Heart right ventricle (tissue), 16 donors: ENCODE measurements at places on chromosomes 4 and X. TPM values are rescaled to one million over a fixed set of nuclear protein-coding genes. Genes with fewer than 3 reads are reported as not detected.
A peak's percentile ranks its signal among the peaks of the same experiment; 100 is the strongest.

DNA sequence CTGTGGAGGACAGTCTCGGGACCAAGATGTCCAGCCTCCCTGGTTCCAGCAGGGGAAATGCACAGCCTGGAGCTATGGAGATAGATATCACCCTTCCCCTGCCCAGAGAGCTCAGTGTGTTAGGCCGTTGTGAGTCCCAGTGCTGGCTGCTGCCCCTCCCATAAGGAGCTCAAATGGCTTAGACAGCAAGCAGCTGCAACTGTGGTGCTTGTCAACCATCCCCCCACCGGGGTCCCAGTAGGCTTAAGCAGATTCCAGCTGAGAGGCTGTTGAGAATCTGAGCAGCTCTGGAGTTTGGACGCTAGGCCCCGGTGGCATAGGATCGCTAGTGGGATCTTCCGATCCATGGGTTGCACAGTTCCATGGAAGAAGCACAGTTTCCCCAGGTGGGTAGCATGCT is 181.8 kb upstream of the POF1B start:
- no peak overlapping the region for H3K4me3 ChIP-seq
- no peaks in the 10 kb centered on the region for H3K27me3 ChIP-seq
- H3K27ac ChIP-seq: no peak overlapping the region
- no peaks in the 10 kb centered on the region for H3K4me1 ChIP-seq
- H3K36me3 ChIP-seq: no peaks in the 10 kb centered on the region
- no peak for DNase-seq

DNA sequence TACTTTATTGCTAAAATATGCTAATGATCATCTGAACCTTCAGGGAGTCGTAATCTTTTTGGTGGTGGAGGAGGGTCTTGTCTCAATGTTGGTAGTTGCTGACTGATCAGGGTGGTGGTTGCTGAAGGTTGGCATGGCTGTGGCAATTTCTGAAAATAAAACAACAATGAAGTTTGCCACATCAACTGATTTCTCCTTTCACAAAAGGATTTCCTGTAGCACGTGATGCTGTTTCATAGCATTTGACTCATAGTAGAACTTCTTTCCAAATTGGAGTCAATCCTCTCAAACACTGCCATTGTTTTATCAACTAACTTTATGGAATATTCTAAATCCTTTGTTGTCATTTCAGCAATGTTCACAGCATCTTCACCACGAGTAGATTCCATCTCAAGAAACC is 19.3 kb downstream of the DDIT4L start:
- H3K27ac ChIP-seq: no peak overlapping the region
- no peak overlapping the region for H3K4me3 ChIP-seq
- no peaks in the 10 kb centered on the region for H3K4me1 ChIP-seq

- DNase-seq: no peak
- H3K4me1 ChIP-seq: peaks cover 14% of the 10 kb centered on the region
- H3K4me3 ChIP-seq: no peak overlapping the region
- no peaks in the 10 kb centered on the region for H3K36me3 ChIP-seq
- H3K27ac ChIP-seq: no peak overlapping the region
Measured at GRCh38 chr4:73945674-73946449, 36.0 kb downstream of the PF4 start.

GRCh38 chrX:96987228-96987627 is 103.5 kb downstream of the RPA4 start:
- no peaks in the 10 kb centered on the region for H3K36me3 ChIP-seq
- H3K27ac ChIP-seq: no peak overlapping the region
- no peaks in the 10 kb centered on the region for H3K4me1 ChIP-seq
- H3K27me3 ChIP-seq: no peaks in the 10 kb centered on the region

The SLITRK4 gene
- 0.16 TPM for polyA plus RNA-seq

DNA sequence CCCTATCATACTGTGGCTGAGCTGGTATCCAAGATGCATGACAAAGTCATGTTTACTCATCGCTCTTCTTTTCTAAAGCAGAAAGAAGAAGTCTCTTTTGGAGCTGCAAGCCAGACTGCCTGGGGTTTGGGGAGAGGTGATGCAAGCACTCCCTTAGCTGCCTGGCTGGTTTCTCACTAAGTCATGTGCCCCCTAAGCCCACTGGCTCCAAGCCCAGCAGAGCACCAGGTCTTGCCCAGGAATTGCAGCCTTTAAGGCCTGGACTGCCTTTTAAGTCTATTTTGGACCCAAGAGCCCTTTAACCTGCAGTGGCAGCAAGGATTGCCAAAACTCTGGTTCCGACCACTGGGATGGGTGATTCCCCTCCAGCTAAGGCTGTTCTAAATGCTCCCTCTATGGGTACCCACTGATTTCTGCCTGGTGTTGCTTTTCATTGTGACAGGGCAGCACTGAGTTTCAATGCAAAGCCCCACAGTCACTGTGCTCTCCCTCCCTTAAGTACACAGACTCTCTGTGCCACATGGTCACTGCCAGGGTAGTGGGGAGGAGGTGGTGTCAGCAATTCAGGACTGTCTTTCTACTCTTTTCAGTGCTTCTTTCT is 548.6 kb downstream of the TLL1 start:
- H3K36me3 ChIP-seq: no peaks in the 10 kb centered on the region
- H3K27me3 ChIP-seq: no peaks in the 10 kb centered on the region
- H3K27ac ChIP-seq: no peak overlapping the region
- H3K4me1 ChIP-seq: no peaks in the 10 kb centered on the region

GRCh38 chr4:37452952-37453280 is 208.4 kb downstream of the NWD2 start:
- no peak overlapping the region for H3K27ac ChIP-seq
- peak overlapping the region; percentile 47 for H3K4me3 ChIP-seq
- no peaks in the 10 kb centered on the region for H3K4me1 ChIP-seq
- DNase-seq: peak; percentile 35
- H3K36me3 ChIP-seq: no peaks in the 10 kb centered on the region
- H3K27me3 ChIP-seq: peaks cover 79% of the 10 kb centered on the region

GRCh38 chr4:10715696-10716095 is 31.1 kb upstream of the CLNK start:
- H3K36me3 ChIP-seq: no peaks in the 10 kb centered on the region
- no peak overlapping the region for H3K4me3 ChIP-seq
- H3K27ac ChIP-seq: no peak overlapping the region
- no peaks in the 10 kb centered on the region for H3K4me1 ChIP-seq
- peaks cover 10% of the 10 kb centered on the region for H3K27me3 ChIP-seq

- no peak overlapping the region for H3K4me3 ChIP-seq
- H3K27ac ChIP-seq: no peak overlapping the region
- H3K4me1 ChIP-seq: peaks cover 20% of the 10 kb centered on the region
- no peaks in the 10 kb centered on the region for H3K36me3 ChIP-seq
- no peaks in the 10 kb centered on the region for H3K27me3 ChIP-seq
Measured at GRCh38 chr4:6873291-6873690, 36.3 kb upstream of the TBC1D14 start.

DNA sequence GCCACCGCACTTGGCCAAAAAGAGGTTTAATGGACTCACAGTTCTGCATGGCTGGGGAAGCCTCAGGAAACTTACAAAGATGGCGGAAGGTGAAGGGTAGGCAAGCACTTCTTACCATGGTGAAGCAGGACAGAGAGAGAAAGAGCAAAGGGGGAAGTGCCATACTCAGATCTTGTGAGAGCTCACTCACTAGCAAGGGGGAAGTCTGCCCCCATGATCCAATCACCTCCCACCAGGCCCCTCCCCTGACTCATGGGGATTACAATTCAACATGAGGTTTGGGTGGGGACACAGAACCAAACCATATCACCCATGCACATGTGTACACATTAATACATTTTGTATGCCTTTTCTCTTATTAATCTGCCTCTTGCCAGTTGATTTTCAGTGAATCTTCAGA is 77.2 kb upstream of the HSD17B10 start:
- DNase-seq: no peak
- no peaks in the 10 kb centered on the region for H3K27me3 ChIP-seq
- H3K36me3 ChIP-seq: no peaks in the 10 kb centered on the region
- H3K27ac ChIP-seq: no peak overlapping the region
- no peak overlapping the region for H3K4me3 ChIP-seq

The TRO gene
- 5.3 TPM for polyA plus RNA-seq

DNA sequence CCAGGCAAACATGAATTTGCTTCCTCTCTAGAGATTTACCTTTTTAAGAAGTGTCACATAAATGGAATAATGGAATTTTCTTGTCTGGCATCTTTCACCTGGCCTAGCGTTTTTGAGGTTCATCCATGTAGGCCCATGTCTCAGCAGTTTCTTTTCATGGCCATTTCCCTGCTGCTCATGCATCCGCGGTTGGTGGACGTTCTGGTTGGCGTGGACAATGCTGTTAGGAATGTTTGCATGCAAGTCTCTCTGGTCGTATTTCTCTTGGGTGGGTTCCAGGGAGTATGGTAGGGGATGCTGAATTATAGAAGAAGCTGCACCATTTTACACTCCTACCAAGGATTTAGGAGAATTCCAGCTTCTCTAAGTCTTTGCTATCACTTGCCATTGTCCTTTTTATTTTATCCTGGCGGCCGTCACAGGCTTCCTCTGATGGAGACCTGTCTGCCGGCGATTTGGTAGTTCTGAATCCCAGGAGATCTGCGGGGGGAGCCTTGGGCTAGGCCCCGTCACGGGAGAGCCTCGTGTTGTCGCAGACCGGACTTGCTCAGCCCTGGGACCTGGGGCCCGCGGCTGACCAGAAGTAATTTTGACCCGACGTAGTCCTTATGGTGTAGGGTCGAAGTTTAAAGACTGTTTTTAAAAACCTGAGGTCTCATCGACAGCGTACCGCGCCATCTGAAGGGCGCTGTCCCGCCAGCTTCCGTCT is 56.9 kb upstream of the TADA2B start:
- H3K27me3 ChIP-seq: no peaks in the 10 kb centered on the region
- H3K4me1 ChIP-seq: peaks cover 11% of the 10 kb centered on the region
- H3K27ac ChIP-seq: peak overlapping the region; percentile 97

DNA sequence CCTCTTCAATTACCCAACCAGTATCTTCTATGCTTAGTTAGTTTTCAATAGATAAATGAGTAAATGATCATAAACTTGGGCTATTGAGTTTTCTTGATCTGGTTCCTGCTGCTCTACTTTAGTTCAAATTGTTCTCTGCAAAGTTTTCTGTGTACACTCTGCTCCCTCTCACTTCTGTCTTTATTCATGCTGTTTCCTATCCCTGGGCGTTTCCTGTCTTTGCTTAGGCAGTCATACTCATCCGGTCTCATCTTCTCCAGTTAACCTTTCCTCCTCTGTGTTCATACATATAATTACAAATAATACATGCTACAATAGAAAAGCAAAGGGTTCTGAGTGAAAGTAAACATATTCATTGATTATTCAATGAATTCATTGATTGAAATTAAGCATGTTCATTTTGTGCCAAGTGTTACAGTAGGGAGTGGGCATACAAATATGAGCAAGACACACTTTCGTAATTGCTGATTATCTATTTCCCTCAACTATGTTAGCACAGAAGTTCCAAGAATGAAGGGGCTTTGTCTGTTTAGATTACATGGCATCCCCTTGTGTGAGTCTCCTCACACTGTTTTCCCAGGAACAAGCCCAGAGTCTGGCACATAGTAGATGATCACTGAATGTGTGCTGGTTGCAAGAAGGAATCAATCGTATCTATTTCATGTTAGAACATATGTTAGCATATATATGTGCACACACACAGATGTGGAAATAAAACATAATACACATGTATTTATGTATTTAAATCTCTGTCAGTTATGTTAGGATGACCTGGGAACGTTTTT is 1.1 kb downstream of the RAB39B start:
- DNase-seq: no peak
- H3K27ac ChIP-seq: no peak overlapping the region
- H3K4me3 ChIP-seq: no peak overlapping the region
- H3K4me1 ChIP-seq: no peaks in the 10 kb centered on the region
- H3K36me3 ChIP-seq: no peaks in the 10 kb centered on the region

DNA sequence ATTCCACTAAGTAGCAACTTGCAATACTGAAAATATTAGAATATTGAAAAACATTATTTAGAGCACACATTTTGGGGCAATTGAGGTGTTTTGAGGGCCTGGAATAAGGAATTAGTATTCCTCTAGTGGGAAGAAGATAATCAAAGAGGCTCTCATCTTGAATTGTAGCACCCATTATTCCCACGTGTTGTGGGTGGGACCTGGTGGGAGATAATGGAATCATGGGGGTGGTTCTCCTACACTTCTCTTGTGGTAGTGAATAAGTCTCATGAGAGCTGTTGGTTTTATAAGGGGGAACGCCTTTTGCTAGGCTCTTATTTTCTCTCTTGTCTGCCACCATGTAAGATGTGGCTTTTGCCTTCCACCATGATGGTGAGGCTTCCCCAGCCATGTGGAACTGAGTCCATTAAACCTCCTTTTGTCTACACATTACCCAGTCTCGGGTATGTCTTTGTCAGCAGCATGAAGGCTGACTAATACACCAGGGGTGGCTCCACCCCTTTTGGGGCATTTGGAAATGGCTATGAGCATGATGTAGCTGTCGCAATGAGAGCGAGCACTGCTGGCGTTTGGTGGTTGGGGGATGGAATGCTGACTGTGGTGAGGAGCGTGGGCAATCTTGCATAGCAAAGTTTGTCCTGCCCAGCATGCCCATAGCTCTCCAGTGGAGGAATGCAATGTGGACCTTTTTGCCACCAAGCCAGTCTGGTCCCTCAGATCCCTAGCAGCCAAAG is 308.2 kb downstream of the FRMPD4 start:
- no peak overlapping the region for H3K27ac ChIP-seq
- H3K36me3 ChIP-seq: no peaks in the 10 kb centered on the region
